ENCODE measurements at places on chromosomes 11 and 22.

DNA sequence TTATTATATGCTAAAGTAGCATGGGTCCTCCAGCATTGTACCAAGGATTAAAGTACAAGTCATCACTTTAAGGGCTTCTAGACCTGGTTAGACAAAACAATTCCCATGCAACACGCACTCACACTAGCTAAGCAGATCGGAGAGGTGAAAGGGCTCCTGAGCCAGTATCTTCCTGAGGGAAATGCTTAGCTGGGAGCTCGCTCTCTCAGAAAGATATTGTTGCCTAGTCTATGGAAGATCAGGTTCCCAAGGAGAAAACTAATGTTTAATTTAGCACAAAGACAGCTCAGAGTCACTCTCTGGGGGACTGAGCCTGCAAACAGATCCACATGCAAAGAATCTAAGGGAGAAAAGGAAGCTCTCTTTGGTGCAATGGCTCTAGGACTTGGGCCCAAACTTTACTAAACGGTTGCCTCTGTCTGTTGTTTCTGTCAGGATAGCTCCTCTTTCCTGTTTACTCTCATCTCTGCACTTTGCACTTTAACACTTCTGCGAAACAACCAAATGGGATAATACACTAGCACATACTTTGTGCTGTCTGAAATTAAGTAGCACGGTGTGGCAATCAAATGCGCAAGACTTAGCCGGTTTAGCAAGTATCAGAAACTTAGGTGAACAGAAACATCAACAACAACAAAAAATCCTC is 10.7 kb downstream of the MAML2 start:
- DNase-seq, result no peak

DNA sequence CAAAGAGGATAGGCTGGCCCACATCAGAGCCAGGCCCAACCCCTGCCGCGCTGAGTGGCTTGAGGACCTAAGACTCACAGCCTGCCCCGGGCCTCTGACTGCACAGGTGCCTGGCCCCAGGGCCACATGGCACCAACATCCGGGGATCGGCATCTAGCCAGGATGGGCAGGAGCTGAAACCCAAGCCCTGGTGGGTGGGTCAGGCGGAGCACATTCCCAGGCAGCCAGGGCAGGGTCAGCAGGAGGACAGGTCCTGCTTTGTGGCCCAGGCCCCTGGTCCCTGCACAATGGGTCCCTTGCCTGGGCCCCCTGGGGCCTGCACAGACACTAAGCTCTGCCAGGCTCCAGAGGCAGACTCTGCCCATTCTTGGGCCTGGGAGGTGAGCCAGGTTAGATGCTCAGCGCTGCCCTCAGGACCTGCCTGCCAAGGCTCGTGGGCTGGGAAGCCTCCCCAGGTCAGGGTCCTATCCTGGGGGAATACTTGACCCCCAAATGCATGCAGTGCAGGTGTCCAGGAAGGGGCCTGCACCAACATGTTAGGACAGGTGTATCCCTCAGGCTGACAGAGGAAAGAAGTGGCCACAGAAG is 33.5 kb downstream of the ARVCF start:
- no peak for DNase-seq

- no peak for DNase-seq
Measured at GRCh38 chr11:116703421-116703820, 69.4 kb downstream of the BUD13 start.

GRCh38 chr11:71453918-71454304 is 908 bp downstream of the NADSYN1 start:
- no peak for DNase-seq

GRCh38 chr11:64892411-64892831 is 14.0 kb upstream of the EHD1 start:
- no peak for DNase-seq

GRCh38 chr11:101390539-101390938 is 193.3 kb downstream of the TRPC6 start:
- no peak for DNase-seq

- no peak for DNase-seq
Measured at GRCh38 chr11:35056391-35057093, 82.4 kb upstream of the CD44 start.

DNA sequence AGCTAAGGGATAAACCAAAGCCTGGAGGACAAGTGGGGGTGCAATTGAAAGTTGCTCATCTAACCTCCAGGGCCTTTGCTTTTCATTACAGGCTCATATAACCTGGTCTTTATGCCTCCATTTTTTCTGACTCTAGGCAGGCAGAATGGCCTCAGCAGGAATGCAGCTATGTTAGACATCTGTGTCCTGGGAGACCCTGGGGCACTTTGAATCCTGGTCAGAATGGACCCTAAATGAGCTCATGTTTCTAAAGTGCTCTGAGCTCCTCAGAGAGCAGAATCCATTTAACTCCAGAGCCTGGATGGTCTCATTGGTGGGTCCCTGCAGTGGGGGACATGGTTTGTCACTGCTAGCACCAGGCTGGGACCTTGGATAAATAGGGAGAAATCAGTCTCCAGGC is 177.3 kb downstream of the KIRREL3 start:
- no peak for DNase-seq

GRCh38 chr22:37329238-37330140 is 47.2 kb downstream of the CYTH4 start:
- no peak for DNase-seq

- DNase-seq, result no peak
Measured at GRCh38 chr11:102729849-102730815, 5.4 kb upstream of the MMP8 start.

DNA sequence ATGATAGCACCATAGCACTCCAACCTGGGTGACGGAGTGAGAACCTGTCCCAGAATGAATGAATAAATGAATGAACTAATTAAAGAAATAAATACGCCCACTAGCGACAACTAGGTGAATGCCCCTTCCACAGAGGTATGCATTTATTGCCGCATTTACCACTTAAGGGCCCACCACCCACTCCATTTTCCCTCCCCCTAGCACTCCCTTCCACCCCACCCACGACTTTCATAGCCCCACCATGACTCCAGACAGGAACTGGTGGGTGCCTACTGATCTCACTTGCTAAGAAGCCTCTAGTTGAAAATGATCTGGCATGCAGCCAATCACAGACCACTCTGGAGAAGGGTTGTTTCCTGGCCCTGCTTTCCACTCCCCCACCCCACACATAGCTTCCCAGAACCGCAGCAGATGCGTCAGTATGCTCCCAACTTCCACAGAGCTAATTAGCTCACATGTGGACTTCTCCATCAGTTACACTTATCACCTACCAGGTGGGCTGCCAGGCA is 167.6 kb downstream of the WT1 start:
- DNase-seq, result no peak

DNA sequence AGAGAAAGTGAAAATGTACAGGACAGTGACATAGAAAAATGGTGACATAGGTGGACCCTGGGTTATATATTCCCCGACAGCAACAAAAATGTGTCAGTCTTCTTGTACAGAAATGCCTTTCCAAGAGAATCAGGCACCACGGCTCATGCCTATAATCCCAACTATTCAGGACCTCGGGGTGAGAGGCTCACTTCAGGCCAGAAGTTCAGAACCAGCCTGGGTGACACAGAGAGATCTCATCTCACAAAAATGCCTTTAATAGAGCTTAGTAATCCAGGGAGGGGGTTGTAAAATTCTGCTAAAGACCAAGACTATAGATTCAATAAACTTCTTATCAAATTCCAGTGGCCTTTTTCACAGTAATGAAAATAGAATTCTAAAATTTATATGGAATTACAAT is 10.7 kb downstream of the ZNF195 start:
- DNase-seq, result no peak

DNA sequence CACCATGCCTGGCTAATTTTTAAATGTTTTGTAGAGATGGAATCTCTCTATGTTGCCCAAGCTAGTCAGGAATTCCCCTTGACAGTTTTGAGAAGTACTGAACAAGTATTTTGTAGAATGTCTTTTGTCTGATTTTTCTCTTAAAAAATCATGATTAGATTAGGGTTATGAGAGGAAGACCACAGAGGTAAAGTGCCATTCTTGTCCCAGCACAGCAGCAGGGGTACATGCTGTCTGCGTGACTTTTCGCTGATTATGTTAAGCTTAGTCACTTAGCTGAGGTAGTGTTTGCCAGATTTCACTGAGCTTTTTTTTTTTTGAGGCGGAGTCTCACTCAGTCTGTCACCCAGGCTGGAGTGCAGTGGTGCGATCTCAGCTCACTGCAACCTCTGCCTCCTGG is 13.6 kb upstream of the NUP160 start:
- no peak for DNase-seq

GRCh38 chr11:44904261-44905020 is 46.2 kb downstream of the TP53I11 start:
- DNase-seq, result no peak

DNA sequence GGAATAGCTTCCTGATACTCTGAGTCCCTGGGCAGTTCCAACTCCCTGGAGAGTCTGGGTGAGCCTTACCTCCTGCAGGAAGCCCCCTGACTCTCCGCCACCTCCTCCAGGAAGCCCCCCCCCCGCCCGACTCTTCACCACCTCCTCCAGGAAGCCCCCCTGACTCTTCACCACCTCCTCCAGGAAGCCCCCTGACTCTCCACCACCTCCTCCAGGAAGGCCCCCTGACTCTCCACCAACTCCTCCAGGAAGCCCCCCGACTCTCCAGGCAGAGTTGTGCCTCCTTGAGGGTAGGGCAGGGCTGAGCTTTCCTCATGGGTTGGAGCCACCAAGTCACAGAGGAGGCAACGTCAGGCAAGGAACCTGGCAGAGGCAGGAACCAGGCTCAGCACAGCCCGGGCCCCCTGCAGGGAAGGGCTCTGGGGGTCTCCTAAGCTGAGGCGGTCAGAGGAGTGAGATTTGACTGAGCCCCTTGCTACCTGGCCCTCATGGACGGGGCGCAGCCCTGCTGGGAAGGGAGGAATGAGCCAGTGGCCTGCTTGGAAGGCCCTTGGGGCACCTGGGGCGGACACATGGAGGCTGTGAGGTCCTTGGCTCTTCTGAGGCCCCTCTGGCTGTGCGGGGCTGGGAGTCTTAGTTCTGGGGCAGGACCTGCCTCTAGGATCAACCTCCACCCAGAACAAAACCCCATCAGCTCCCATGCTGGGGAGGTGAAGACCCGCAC is 18.1 kb downstream of the MRGPRG start:
- no peak for DNase-seq

DNA sequence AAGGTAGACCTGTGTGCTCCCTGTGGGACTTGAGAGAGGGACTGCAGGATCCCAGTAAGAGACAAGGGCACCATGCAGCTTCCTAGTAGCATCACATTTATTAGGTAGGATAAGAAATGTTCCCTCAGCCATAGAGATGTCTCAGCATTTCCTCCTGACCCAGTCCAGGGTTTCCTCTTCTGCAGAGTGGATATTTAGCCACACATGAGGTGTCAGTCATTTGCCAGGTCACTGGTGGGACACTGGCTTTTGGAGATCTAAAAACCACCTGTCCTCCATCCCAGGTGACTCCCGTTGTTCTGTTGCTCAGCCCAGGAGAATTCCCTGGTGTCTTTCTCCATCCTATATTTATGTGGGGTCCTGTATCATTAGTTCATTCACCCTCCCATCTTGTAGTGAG is 117.5 kb upstream of the NNMT start:
- no peak for DNase-seq

DNA sequence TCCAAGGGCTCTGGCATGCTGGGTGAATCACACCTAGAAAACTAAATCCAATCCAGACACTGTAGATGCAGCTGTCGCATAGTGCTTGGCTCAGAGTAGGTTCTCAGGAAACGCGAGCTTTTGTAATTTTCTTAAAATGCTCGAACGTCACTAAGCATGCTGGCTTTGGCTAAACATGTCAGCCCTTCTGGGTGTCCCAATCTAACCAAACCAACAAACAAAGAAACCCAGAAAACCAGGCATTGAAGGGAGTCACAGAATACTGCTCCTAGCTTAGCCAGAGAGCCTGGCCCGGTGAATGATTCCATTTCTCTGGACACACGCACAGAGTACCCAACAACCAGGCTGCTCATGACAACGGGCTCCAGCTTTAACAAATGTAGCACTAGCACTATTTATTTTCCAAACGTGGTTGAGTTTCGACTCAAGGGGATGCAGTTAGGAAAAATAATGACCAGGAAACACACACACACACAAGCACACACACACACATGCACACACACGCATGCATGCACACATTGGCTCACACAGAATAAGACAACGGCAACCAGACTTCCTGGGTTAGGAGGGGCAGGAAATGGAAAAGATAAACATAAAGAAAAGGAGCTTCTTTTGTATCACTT is 492.6 kb downstream of the MIAT start:
- DNase-seq, result no peak

DNA sequence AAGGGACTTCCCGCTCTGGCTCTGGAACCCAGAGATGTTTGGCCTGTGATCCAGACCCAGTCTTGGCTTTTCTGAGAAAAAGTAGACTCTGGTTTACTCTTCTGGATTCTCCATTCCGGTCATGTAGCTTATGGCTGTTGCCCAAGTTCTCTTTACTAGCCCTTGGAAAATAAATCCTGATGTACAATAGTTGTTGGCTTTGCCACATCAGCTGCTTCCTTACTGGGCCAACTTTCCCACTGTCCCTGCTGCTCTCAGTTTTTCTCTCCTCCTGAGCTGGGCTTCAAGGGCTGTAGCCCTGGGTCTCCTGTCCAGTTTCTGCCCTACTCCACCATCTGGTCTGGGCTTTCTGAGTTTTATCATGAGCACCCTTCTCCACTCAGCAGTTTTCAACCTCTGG is 12.5 kb downstream of the PATZ1 start:
- DNase-seq, result no peak

Measured in stimulated activated CD8-positive, alpha-beta memory T cell treated with anti-CD3 and anti-CD28 coated beads, Interleukin-4, amount 100 ng/mL, for 1 hour (primary cell).